ENCODE measurements at places on chromosomes 1 and 21.
A peak's percentile ranks its signal among the peaks of the same experiment; 100 is the strongest.

- DNase-seq, result no peak
Measured at GRCh38 chr1:194069168-194069830, 882.9 kb upstream of the B3GALT2 start.

DNA sequence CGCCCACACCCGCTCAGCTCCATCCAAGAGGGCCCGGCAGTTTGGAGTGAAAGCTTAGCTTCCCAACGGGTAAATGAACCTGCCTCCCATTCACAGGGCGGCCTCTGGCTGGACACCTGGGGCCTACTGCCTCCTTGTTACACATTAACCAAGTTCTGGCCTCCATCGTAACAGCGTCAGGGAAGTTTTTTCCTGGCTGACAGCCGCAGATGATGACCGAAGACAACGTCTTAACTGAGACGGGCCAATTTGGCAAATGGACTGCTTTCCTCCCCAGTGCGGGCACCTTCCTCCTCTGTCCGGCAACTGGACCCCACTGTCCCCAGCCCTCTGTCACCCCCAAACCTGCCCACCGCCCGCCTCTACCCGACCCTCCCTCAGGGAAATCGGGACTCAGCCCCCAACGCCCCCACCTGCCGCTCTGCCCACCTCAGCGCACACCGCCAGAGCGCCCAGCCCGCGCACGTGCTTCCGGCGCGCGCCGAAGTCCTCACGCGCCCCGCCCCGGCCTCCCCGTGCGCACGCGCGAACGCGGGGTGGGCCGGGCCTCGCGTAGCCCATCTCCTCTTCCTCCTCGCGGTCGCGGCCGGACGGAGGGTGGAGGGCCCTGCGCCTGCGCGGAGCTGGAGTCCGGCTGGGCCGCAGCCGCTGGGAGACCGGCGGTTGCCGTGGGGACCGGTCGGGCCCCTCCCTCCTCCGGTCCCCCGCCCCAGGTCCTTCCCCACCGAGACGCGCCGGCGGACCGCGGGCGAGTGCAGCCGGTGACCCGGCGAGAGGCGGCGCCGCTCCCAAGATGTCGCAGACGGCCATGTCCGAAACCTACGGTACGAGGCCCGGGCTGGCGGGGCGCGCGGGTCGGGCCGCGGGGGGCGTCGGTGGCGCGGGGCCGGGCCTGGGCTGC is at the start of gene RAB4A:
Gene RAB4A (plus strand): TSS at position 565 of the 901 bp plus-strand sequence. CDS start 229 bp downstream, at position 794.
- peak; percentile 86 for DNase-seq

GRCh38 chr1:64368344-64368743 is 101.6 kb upstream of the CACHD1 start:
- no peak for DNase-seq

DNA sequence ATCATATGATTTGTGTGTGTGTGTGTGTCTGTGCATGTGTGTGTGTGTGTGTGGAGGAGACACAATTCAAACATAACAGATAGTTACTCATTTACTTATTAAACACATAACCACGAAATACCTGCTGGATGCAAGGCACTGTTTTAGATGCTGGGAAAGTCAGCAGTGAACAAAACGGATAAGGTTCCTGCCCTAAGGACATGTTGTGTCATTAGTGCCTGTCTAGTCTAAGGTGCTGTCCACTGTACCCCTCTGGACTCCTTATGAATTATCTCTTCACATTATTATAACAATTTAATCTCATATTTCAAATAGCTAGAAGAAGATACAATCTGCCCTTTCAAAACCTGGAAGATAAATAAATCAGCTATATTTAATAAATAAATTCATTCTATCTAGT is 162.4 kb downstream of the PLPPR5 start:
- DNase-seq, result no peak

GRCh38 chr1:163537809-163538208 is 216.1 kb downstream of the NUF2 start:
- no peak for DNase-seq

DNA sequence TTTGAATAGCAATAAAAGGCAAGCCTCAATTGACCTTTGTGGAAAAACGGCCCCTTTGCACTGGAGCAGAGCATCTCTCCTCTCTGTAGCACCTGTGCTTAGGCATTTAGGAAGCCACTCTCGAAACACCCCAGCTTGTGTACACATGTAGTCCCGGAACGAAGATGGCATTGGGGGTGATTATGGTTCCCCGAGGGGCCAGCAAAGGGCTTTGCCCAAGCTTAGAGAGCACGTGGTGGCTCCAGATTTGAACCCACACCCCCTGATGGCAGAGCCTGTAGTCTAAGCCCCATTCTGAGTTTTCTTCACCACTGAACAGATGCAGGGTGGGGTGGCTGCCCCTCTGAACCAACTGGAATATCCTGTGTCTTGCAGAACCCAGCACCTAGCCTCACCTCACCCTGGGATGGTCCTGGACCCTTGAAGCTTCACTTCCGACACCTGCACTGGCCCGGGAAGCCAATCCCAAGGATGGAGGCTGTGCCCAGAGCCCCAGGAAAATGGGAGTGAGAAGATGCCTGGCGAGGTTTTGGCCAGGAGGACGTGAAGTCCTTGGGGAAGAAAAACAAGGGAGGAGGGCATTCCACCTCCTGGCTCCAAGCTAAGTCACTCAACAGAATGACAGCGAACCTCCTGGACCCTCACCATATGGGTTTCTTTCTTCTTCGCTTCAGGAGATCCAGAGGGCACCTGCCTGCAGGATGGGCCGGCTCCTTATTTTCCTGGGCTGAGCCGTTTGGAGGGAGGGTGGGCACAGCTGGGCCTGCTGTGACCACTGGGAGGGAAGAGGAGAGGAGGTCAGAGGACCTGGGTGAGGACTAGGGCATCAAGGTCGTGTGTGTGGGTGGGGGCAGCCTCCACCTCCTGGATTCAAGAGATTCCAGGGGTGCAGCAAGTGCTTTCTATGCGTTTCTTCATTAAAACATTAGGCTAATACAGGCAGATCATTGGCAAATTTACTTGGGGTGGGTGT is 37.7 kb downstream of the IGFN1 start:
- DNase-seq, result no peak

DNA sequence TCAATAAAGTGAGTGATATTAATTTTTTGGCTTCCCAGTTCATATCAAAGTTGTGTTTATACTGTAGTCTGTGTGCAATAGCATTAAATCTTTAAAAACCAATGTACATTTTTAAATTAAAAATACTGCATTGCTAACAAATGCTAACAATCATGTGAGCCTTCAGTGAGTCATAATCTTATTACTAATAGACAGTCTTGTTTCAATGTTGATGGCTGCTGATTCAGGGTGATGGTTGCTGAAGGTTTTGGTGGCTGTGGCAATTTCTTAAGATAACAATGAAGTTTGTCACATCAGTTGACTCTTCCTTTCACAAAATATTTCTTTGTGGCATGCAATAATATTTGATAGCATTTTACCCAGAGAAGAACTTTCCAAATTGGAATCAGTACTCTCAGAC is 109.0 kb downstream of the ZMYM4 start:
- DNase-seq, result no peak

GRCh38 chr1:199287206-199287605 is 648.4 kb downstream of the PTPRC start:
- no peak for DNase-seq

DNA sequence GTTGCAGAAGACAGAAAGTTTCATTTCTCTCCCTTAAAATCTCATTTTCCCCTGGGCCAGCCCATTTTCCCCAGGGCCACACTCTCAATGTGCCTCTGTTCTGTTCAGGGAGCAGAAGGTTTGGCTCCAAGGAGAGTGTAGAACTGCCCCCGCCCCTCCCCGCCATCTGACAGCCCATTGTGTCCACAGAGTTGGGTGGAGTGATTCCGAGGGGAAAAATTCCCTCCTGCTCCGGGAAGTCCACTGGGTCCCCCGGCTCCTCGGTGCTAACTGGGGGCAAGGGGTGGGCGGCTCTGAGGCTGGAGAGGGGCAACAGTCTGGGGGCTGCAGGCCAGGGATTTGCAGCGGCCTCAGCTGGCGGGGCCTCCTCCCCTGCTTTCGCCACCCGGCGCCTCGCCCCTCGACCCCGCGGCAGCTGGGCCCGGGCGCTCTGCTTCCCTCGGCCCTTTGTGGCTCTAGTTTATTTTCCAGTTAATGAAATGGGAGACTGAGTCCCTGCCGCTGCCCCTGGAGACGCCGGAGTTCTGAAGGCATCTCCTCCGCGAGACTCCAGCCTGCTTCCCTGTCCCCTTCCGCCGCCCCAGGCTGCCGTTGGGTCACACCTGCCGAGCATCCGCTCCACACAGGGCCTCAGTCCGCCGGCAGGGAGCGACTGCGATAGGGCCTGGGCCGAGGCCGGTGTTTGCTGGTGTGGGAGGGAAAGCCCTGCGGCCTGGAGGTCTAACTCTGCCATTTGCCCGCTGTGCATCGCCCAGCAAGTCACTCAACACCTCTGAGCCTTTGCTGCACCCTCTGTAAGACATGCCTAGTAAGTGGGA is 14.7 kb upstream of the KIRREL1 start:
- peak; percentile 86 for DNase-seq

DNA sequence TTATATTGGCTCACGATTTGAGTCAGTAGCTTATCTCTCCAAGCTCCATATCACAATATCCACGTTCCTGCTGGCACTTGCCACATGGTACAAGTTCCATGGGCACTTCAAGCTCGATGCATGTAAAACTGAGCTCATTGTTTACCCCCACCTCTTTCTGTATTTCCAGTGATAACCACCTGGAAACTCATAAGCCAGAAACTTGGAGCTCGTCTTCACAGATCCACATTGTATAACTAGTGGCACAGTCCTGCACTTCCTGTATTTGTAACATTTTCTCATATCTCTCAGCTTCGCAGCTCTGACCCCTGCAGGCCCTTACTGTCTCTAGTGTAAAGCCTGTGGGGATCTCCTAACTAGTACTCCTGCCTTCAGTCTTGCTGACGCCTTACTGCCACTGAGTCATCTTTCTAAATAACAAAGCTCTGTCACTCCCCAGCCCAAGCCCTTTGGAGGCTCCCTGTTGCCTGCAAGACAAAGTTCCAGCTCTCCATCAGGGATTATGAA is 6.5 kb upstream of the C2CD4D start:
- peak; percentile 33 for DNase-seq

DNA sequence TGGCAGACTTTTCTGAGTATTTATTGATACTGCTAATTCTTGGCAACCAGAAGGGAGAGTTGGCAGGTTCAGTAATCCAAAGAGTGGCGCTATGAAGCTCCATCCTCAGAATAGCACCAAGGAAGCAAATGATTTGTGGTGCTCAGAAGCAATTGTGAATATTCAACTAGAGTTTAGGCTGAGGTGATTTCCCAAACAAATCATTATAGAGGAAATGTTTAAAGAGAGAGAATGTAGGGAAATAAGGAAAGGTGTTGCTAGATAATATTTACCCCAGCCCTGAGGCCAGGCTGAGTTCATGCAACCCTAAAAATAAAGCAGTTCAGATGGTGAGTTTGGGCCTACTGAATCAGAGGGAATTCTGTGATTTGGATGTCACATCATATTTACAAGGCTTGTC is 363.4 kb upstream of the PLXNA2 start:
- DNase-seq, result no peak

DNA sequence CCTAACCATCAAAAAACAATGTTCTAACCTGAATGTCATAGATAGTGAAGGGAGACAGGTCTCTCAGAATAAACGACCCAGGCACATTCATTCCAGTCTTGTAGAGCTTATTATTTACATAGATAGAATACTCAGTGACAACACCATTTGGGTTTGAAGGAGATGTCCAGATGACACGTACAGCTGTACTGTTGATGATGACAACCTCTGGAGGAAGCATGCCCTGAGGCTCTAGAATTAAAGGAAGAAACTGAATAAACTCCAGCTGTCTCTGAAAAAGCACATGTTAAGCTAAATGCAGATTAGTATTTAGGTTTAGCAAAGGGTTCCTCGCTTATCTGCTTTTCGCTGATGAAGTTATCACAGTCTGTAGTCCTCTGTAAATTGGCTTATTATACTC is 277.2 kb downstream of the KCTD3 start:
- DNase-seq, result no peak

- no peak for DNase-seq
Measured at GRCh38 chr1:65959896-65960567, 167.3 kb downstream of the PDE4B start.

DNA sequence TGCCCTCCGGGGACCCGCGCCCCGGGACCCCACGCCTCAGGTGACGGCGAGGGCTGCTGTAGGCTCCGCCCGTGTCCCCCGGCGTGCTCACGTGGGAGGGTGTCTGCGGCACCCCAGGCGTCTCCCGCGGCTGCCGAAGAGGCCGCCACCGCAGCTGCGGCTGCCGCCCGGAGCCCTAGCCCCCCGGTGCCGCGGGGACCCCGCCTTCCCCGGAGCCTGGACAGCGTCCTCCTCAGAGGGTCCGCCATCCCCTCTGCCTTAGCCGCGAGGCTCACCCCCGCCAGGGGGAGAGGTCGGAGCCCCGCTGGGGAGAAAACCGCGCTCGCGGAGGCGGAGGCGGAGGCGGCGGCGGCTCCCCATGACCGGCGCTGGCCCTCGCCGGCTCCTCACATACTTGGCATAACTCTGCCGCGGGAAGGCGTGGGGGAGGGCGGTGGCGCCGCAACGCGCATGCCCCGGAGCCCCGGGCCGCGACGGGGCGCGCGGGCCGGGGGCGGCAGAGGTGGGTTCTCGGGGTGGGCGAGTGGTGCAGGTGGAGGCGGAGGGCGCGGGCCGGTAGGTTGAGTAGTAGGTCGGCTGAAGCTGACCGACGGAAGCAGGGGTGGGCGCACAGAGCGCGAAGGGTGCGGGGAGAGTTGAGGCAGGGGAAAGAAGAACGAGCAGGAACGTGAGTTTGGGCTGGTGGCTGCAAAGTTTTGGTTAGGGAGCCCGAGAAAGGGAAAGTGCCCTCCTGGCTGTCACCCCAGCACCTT is 700 bp upstream of the SYDE2 start:
- peak; percentile 91 for DNase-seq

GRCh38 chr21:35408401-35408800 is 359.3 kb upstream of the RUNX1 start:
- DNase-seq, result no peak

DNA sequence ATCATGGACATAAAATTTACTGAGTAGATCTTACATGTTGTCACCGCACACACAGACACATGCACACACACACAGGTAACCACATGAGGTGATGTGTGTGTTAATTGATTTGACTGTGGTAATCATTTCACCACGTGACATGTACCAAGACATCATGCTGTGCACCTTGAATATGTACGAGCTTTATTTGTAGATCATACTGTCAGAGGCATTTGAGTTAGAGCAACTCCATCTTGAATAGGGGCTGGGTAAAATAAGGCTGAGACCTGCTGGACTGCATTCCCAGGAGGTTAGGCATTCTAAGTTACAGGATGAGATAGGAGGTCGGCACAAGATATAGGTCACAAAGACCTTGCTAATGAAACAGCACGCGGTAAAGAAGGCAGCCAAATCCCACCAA is 31.7 kb upstream of the TRIM17 start:
- DNase-seq, result no peak
